ENCODE measurements at places on chromosomes 4 and X. TPM values are rescaled to one million over a fixed set of nuclear protein-coding genes. Genes with fewer than 3 reads are reported as not detected.

- H3K4me1 ChIP-seq, result no peaks in the 10 kb centered on the region
- H3K27ac ChIP-seq, result no peak overlapping the region
- no peak for DNase-seq
- no peaks in the 10 kb centered on the region for H3K36me3 ChIP-seq
- H3K27me3 ChIP-seq, result no peaks in the 10 kb centered on the region
These were observed 472.5 kb downstream of the PCDH10 start for GRCh38 chr4:133621628-133622027.

DNA sequence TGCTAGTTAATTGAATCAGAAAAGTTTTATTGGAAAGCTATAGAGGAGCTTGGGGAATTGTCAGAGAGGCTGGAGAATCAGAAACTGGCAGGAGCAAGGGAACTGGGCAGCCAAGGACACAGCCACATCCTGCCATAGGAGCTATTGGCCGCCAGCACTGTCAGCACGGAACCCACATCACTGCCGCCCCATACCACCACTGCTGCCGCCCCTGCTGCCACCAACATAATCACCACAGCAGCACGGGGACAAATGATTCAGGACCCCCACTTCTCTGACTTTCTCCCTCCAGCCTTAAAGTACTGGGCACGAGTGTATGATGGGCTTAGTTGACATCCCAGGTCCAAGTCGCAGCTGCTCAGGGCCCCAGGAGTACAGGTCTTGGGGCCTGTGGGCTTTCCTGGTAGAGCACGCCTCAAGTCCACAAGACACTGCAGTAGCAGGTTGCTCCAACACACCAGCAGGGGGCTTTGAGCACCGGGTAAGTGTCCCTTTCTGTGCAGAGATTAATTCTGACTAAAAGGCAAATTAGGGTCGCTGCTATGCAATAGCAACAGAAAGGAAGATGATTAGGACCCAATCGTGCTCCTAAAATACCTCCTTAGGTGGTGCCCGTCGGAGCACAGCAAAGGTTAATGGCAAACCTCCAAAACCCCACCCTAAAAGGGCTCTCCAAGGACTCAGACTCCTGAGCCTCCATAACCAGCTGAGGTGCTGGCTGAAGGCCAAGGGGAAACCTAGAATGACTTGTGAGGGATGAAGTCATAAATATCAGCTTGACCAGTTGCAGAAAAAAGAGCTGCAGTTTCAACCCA lies 6.9 kb downstream of the PJA1 start:
- no peaks in the 10 kb centered on the region for H3K27me3 ChIP-seq
- no peak for DNase-seq
- no peak overlapping the region for H3K27ac ChIP-seq
- H3K4me3 ChIP-seq, result no peak overlapping the region
- H3K36me3 ChIP-seq, result no peaks in the 10 kb centered on the region

- H3K27ac ChIP-seq, result no peak overlapping the region
- H3K27me3 ChIP-seq, result no peaks in the 10 kb centered on the region
- no peak for DNase-seq
- H3K4me1 ChIP-seq, result peaks cover 20% of the 10 kb centered on the region
These were observed 10.8 kb upstream of the PITX2 start for GRCh38 chr4:110633358-110634341.

The SH3D19 gene
- total RNA-seq, result 11.0 TPM

The C1GALT1C1 gene
- total RNA-seq, result 24.3 TPM
